NCI-H510A treated with DMSO at 0.1 percent for 48 hours (cell line): ENCODE measurements at places on chromosomes 13 and 19.

GRCh38 chr19:595326-596262 lies 5.9 kb downstream of the HCN2 start:
- no peak for DNase-seq

GRCh38 chr13:25616674-25617073 lies 244.9 kb downstream of the ATP8A2 start:
- DNase-seq = no peak

- DNase-seq = no peak
These were observed 1.8 kb upstream of the CALR start for GRCh38 chr19:12936582-12936981.

GRCh38 chr13:78430166-78430791 lies 173.1 kb downstream of the POU4F1 start:
- DNase-seq = no peak

GRCh38 chr19:10086591-10087192 lies 575 bp downstream of the SHFL start:
- no peak for DNase-seq

DNA sequence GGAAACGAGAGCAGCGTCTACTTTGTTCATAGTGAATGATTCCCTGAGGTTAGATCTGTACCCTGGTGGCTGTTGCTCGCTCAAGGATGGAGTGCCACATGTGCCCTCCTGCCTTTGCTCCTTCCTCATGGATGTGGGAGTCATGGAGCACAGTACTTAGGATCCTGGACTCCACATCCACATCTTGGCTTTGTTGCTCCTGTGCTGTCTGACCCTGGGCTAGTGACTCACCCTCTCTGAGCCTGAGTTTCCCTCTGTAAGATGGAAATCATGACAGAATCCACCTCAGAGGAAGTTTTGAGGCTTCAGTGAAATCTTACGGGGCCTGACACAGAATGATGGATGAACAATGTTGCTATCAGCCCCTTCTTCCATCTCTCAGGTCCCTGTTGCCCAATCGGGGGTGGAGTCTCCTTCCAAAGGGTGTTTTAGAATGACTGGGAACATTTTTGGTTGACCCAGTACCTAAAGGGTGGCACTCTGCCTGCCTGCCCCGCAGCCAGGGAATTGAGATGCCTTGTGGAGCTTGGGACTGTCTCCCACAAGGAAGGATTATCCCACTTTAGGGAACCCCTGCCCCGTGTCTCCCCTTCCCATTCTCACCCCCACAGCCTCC lies 9.8 kb upstream of the TIMM50 start:
- no peak for DNase-seq

DNA sequence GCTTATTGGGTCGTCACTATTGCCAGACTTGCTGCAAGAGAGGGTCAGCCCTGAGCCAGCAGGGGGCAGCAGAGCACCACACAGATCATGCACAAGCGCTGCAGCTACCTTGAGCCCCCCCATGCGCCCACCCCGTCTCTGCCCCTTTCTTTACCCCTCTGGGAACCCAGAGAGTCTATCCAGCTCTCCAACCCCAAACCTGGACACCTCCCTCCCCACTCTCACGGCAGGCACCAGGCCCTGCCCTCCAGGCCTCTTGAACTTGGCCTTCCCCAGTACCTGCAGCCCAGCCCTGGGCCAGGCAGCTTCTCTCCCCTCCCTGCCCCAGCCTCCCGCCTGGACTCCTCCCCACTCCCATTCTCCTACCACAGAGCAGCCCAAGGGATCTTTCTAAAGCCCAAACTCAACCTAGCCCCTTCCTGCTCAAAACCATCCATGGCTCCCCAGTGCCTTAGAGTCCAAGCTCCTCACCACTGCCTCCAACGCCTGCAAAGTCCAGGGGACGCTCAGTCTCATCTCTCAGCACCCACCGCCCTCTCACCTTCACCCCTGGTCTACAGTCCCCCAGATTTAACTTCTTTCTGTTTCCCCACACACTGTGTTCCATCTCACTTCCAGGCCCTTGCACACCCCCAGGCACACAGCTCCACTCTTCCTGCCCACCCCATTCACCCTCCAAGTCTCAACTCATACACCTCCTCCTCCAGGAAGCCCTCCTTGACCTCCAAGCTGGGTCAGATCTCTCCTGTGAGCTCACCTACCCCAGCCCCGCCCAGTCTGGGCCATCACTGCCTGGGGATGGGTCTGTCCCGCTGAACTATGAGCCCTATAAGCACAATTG lies 9.4 kb upstream of the CEACAM16 start:
- DNase-seq = peak; percentile 72

DNA sequence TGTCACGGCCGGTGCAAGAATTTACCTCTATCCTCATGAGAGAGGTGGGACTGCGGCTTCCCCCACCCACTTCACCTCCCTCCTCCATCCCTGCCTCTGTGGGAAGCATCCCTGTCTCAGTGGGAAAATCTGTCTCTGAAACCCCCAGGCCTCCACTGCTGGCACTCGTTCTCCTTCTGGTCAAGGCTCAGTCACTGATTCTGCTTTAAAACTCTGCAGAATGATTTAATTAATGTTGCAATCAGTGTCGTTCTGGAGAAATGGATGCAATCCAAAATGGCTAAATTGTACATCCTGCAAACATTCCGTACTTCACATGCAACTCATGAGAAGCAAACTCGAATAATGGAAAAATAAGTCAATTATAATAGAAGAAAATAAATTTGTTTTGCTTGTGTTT lies 5.6 kb downstream of the RASL11A start:
- DNase-seq = no peak

DNA sequence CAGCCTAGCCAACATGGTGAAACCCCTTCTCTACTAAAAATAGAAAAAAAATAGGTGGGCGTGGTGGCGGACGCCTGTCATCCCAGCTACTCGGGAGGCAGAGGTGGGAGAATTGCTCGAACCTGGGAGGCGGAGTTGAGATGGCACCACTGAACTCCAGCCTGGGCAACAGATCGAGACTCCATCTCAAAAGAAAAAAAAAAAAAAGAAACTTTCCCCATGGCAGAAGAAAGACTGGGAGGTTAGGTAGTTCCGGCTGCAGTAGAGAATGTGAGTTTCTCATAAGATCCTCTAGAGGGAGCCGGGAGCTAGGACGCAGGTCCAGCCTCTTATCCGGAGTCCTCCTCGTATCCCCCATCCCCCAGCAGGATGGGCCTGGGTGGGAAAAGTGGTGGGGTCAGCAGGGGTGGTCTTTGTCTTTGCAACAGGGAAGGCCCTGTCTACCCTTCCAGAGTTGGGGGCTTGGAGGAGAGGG lies 13.2 kb upstream of the CREB3L3 start:
- peak; percentile 89 for DNase-seq

DNA sequence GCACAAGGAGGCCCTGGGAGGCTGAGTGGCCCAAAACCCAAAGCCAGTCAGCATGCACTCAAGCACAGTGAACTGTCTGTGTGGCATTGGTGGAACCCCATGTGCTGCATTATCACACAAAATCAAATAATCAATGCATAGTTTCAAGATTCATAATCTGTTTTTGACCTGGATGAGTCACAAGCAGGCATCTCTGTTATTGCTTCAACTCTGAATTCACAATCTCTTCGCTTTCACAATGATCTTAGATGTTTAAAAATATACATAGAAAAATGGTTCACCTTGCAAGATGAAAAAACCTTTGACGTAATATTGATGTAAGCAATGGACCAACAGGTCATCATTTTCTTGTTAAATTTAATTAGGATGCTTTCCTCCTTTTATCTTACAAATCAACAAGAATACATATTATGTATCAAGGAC lies 455.4 kb downstream of the IRS2 start:
- no peak for DNase-seq

- no peak for DNase-seq
These were observed 907.2 kb downstream of the PCDH9 start for GRCh38 chr13:66322936-66323335.

DNA sequence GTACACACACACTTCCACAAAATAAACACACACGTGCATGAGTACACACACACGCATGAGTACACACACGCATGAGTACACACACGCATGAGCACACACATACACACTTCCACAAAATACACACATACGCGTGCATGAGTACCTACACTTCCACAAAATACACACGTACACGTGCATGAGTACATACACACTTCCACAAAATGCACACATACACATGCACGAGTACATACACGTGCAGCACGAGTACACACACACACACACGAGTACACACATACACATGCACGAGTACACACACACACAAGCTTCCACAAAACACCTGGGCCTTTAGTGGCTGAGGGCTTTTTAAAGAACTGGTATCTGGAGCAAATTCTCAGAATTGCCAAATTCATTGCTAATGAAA lies 619.3 kb downstream of the GPC5 start:
- no peak for DNase-seq

GRCh38 chr19:2678044-2678671 lies 24.3 kb downstream of the GNG7 start:
- no peak for DNase-seq

DNA sequence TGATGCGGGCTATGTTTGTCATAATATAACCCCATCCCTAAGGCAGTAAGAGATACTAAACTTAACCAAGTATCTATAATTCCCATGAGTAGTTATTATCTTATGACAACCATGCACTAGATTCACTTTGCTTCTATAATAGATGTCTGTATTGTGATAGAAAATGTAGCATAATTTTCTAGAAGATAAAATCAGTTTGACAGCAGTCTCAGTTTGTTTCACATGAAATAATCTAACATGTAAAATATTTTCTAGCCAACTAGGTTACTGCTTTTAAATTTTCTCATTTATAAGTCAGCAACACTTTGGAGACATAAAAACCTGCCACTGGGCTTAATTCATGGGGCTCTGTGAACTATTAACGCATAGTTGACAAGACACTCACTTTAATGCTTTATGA lies 1410.7 kb upstream of the ATXN8OS start:
- DNase-seq = no peak

- DNase-seq = no peak
These were observed 17.9 kb downstream of the DEDD2 start for GRCh38 chr19:42199440-42200115.

DNA sequence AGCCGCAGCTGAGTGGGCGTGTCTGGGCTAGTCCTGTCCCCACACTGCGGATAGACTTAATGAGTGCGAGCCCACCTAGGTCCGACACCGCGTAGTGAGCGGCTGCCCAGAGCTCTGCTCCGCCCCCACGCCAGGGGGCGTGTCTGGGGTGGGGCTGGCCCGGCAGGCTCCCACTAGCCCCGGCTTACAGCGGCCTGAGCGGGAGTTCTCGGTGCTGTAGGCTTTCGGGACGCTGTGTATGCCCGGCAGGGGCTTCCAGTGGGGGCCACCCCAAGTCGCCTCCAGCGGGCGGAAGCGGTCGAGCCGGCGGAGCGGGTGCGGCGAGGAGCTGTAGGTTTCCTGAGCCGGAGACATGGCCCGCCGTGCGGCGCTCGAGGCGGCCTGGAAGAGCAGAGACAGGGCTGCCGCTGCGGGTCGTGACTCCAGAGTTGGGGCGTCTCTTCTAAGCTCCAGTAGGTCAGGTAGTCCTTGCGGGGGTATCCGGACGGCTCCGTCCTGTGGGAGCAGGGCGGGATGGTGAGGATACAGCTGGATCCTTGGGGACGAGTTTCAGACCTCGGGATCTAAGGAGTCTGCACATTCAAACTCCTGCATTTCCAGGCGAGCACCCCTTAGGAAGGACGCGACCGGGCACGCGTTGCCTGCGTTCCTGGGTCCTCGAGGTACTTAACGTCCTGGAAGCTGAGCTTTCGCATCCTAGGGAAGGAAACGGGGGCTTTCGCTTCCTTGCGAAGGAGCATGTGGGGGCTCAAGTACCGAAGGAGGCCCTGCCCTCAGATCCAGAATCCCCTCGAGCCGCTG lies 1.2 kb downstream of the CGB7 start:
- peak; percentile 56 for DNase-seq

DNA sequence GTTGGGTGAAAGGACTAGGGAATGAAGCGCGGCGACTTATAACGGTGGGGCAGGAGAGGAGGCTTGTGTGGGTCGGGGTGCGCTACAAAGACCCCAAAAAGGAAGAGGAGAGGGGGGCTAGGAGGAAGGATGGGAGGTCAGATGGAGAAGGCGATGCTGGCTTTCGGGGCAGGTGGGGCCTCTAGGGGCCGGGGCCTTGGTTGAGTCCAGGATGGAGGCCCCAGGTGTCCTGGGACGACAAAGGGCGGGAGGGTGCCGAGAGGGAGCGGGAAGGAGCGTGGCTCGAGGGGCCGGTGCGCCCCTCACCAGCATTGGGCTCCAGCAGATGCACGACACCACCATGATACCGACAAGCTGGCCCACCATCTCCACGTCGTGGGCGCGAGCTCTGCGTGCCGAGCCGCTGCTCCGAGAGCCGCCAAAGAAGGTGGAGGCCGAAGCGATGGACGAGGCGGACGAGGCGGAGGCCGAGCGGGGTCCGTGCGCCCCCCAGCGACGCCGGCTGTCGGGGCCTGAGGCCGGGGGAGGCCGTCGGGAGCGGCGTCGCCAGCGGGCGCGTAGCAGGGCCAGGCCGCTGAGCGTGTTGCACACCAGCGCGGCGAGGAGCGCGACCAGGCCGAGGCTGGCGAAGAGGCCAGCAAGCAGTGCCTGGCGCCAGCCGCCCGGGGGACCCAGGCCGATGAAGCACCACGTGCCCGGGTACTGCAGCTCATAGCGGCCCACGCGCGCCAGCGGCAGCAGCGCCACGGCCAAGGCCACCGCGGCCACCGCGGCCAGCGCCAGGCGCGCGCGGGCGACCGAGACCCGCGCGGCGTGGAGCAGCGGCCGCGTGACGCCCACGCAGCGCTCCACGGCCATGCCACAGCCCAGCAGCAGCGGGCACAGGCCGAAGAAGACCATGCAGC lies 1.8 kb downstream of the PTGER1 start:
- no peak for DNase-seq

- DNase-seq = no peak
These were observed 6.4 kb upstream of the PROZ start for GRCh38 chr13:113151745-113152690.

DNA sequence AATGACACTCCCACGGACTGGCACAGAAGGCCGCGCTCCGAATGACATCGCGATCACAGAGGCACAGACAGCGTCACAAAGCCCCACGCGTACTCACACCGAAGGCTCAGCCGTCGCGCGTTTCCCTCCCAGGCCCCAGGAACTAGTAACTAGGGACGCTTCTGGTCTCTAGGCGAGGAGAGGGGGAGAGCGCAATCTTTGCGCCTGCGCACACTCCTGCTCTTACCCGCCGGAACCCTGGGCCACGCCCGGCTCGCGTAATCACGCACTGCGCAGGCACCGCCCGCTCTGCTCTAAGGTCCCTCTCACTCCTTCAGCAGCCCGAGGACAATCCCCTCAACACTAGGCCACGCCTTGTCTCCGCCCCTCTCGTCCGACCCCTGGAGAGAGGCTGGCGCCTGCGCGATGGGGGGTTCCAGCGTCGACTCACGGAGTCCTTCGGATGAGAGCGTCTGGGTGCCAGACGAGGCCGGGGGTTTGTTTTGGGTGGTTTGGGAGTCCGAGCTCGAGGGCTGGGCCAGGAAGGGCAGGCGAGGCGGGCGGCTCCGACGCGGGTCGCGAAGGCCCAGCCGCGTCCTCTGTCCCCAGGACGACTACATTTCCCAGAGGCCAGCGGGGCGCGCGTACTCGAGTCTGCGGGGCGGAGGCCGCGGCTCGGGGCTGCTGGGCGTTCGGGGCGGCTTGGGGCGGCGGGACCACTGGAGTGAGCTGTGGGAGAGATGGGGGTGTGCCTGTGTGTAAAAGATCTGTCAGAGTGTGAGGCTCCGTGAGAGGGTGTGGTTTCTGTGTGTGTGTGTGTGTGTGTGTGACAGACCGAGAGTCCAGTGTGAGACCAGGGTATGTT lies at the start of gene ZNF471:
Gene ZNF471 (plus strand): TSS at position 410 of the 844 bp plus-strand sequence. CDS start 3,717 bp downstream, outside the sequence.
- DNase-seq = peak; percentile 96

GRCh38 chr13:27132538-27132937 lies 39.1 kb downstream of the USP12 start:
- no peak for DNase-seq
